ENCODE measurements at places on chromosomes 4 and X. TPM values are rescaled to one million over a fixed set of nuclear protein-coding genes. Genes with fewer than 3 reads are reported as not detected.

DNA sequence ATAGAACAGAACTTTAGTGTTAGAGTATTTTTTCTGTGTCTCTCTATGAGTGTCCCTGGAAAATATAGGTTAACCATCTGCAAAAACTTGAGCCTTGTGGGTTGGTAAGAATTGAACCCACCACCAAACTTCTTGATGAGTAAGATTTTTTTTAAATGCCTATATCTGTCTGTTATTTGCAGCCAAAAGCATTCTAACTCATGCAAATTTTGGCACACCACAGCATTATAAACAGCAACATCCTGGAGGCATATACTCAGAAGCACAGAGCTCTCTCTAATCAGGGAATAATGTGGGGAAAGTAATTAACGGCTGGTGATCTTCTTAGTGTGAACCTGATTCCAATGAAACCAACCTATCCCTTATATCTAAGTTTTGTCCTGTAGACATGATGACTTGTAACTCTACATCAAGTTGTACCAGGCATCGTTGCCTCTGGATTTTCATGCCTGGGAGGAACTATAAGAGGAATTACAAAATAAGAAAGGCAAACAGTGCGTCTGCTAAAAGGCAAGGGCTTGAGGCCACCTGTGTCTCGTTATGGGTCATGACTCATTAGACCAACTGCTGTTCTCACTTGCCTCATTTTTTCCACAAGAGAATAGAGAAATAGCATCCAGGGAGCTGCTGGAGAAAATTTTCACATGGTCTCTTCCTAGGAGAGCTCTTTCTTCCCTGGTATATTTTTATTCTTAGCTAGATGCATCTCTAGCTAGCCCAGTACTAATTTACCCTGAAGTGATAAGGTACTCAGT lies 202.4 kb downstream of the CHIC2 start:
- DNase-seq = peak; percentile 96

Gene TRPC5OS
- polyA plus RNA-seq = not detected

DNA sequence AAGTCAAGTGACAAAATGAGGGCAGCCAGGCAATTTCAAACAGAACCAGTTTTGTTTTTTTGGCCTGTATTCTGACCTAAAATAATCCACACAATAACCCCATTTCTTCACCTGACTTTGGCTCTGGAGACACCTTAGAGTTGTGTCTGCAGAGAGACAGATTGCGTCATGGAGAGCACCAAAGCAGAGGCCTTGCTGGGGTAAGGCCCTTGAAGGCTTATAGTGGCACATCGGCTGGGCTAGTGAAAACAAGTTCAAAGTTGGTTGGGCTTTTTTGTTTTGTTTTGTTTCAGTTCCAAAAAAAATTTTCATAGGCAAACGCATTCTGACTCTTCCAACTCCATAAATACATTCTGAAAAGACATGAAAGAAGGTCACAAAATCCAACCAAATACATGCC lies 34.4 kb downstream of the PARM1 start:
- DNase-seq = no peak

DNA sequence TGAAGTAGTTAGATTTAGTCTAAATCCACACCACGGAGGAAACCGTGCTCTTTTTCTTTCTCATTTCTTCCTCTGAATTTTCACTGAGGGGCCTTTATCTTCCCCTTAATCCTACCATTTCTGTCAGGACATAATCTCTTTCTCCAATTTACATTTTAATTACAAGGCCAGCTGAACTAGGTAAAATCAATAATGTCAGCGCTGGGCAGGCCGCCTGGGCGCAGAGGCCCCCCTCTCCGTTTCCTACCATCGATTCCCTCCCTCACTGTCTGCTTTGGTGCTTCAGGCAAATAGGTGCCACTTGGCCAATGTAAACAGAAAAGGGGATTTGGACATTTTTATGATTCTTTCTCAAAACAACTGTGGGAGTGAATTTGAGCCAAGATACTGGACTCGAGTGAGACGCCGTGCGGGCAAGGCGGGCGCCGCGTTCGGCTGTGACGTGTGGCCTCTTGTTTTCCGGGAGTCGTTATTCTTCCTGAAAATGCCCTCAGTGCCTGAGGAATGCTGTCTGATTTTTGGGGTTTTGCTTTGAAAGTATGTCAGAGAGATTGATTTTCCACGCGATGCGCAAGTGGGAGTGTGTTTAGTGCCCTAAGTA lies 22.6 kb downstream of the UVSSA start:
- no peak for DNase-seq

DNA sequence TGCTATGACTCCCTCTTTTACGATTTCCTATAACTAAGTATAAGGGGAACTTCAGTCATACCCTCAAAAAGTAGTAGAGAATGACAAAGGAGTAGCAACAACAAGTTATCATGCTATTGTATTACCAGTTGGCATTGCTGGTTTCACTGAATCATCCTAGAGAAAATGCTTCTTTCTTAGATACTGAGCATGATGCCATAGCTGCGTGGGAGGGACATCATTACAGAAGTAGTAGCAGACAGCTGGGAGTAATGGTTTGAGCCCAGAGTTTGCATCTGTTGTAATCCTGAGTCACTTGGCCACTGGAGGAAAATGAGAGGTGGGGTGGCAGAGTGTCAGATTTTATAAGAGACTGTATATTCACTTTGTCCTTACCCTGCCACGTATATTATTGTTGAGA lies 38.6 kb downstream of the MTMR1 start:
- peak; percentile 97 for DNase-seq

GRCh38 chr4:76607846-76608245 lies 172.8 kb downstream of the SHROOM3 start:
- no peak for DNase-seq

Gene ZMAT1
- not detected for polyA plus RNA-seq

DNA sequence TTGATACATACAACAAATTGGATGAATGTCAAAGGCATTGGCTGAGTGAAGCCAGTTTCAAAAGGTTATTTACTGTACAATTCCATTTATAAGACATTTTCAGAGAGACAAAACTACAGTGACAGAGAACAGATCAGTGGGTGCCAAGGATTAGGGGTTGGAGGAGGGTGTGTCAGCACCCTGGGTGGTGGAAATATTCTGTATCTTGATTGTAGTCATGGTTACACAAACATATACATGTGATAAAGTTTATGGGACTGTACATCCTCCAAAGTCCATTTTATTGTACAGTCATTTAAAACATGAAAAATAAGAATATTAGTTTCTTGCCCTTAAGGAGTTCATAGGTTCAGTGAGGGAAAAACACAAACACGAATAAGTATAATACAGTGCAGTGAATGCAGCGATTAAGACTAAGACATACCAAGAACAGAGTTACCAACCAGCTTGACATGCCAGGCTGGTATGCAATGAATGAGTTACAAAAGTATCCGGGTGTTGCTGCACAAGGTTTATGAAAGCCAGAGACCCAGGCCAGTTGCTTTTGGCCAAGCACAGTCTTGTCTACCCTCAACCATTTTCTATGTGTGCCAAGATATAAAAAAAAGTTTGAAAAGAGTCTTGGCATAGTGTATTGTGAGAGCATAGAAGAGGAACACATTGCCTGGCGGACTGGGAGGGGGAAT lies 123.6 kb downstream of the MSL3 start:
- DNase-seq = no peak

DNA sequence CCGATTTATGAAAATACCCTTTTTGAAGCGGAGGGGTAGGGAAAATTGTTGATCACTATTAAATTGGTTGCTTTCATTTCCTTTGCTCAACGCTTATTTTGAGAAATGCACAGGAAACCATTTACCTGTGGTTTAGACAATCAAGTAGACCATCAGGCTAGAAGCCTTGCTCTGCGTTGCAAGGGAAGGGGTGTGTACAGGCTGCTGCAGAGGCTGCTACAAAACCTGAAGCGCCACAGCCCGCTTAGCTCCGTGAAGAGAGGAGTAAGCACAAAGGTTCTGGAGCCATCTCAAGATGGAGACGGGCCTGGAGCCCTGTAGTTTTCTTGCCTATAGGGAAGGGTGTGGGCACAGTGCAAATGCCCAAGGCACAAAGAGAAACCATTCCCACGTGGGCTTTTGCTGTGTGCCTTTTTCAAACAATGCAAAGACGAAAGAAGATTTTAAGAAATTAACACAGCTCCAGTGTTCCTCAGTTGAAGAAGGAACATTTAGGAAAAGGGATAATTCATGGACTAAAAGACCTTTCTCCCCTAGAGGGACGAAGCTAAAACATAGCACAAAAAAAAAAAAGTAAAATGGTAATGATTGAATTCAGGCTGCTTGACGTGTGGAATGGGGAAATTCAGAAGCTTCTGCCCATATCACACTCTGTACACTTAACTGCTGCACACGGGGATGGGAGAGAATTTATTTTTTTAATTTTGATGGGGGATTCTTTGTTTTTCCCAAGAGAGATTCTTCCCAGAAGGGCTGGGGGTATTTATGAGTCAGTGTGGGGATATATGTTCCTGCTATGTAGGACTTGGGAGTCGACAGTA lies 3.5 kb downstream of the TMSB4X start:
- peak; percentile 88 for DNase-seq

Gene SSX2B
- not detected for polyA plus RNA-seq

DNA sequence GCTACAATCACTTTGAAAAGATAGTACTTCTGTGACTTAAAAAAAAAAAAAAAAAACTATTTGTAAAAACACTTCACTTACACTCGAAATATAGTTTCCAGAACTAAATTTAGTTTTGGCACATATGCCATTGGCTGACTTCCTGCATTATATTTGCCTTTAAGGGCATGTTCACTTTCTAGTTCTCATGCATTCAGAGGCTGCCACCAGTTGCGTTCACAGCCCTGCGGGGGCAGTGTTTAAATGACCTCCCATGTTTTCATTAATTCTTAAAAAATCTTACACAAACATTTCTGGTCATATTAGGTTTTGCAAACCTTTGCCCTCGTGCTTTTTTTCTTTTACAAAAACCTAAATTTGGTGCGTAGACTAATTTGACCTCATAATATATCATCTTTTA lies 12.4 kb upstream of the ARHGAP6 start:
- DNase-seq = no peak

Gene HSD17B13
- not detected for polyA plus RNA-seq

Gene OTC
- not detected for polyA plus RNA-seq

DNA sequence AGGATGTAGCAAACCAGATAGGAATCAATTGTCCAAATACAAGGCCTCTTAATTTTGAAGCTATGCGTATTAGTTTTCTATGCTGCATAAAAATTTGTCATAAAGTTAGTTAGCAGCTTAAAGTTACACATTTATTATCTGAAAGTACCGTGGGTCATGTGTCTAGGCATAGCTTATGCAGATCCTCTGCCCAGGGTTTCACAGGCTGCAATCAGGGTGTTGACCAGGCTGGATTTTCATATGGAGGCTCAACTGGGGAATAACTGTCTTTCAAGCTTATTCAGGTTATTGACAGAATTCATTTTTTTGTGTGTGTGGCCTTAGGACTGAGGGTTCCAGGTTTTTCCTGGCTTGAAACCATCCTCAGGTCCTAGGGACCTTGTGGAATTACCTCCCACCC lies 265.1 kb downstream of the SLC39A8 start:
- no peak for DNase-seq

Gene SUPT20HL2
- polyA plus RNA-seq = not detected

Gene PLXNA3
- 111 TPM for polyA plus RNA-seq

- peak; percentile 60 for DNase-seq
Measured at GRCh38 chrX:26613956-26614355, 398.0 kb downstream of the MAGEB5 start.

DNA sequence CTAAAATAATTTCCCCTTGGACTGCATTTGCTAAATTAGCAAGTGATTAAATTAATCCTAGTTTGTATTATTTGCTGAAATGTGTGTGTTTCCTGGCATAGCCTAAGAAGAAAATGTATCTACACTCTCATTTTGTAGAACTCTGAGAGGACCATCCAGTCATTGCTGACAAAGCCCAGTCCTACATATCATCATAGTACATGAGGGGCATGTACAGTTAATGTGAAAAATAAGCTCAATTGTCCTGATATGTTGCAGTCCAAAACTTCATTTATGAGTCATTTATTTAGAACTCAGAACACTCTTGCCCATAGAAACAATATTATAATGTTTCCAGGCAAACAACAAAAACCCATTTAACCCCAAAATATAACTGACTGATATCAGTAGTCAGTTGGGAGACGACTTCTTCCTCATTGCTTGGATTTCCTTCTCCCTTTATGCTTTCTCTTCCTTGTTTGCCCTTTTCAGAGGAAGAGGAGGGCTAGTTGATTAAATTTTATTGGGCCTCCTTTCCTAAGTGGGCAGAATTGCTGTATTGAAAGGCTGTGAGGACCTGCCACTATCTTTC lies 26.9 kb upstream of the BBS12 start:
- no peak for DNase-seq

Gene MGAT4D
- polyA plus RNA-seq = not detected

Gene CHRNA9
- not detected for polyA plus RNA-seq

Gene RAB39B
- 0.29 TPM for polyA plus RNA-seq

DNA sequence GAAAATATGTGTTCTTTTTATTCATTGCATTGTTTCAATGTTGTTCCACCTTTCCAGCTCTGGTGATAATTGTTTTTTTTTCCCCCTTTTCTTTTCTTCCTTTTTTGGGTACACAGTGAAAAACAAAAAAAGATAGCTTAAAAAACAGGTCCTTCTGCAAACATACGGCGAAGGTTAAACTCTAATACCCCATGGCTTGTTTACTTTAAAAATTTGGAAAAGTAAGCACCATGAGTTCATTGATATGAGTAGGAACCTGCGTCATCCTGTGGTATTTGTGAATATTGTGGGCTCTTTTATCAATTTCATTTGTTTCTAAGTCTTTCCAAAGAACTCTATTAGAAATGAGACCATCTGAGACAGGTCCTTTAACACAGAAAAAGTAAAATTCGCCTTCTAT lies 123.5 kb downstream of the CHRNA9 start:
- peak; percentile 22 for DNase-seq

- DNase-seq = peak; percentile 69
Measured at GRCh38 chrX:39813631-39814277, 284.0 kb downstream of the BCOR start.

DNA sequence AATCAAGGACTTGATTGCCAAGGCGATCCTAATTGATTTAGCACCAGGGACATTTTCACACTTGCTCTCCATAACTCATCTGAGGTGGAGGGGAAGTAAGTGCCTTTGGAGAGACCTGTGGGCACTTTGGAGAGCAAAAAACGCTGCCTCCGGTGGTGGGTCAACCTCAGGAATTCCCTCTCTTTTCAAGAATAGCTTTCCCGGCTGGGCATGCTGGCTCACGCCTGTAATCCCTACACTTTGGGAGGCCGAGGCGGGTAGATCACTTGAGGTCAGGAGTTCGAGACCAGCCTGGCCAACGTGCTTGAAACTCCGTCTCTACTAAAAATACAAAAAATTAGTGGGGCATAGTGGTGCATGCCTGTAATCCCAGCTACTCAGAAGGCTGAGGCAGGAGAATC lies 49.2 kb downstream of the PRPS1 start:
- DNase-seq = no peak

Data from IMR-90 (cell line).